ENCODE measurements at places on chromosomes 5 and 9. TPM values are rescaled to one million over a fixed set of nuclear protein-coding genes. Genes with fewer than 3 reads are reported as not detected.
A peak's percentile ranks its signal among the peaks of the same experiment; 100 is the strongest.

DNA sequence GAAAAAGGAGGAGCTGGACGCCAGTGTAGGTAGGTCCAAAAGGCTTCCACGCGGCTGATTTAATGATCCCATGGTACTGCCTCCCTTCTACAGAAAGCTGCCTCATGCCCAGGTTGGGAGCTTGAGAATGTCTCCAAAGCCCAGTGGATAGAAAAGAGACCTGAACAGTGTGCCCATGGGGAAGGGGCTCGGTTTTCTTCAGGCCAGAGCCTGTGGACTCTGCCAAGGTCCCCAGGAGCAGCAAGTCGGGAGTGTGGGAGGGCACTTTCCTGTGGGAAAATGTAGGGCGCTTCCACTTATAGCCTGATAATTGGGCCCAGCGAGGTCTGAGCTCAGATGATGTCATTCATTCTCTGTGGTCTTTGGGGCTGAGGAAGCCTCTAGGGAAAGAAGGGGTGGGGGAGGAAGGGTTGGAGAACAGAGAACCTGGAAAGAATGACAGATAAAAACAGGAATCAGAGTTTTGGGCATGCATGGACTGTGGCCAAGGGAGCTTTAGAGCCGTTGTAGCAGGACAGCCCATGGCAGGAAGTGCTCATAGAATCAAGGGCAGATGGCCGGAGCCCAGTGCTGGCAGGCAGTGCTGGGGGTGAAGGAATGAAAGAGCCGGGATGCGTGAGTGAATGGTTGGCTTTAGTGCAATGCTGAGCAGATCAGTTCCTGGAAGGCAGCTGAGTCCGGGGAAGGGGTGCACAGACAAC is 42.5 kb upstream of the SH3PXD2B start:
- DNase-seq, result no peak

DNA sequence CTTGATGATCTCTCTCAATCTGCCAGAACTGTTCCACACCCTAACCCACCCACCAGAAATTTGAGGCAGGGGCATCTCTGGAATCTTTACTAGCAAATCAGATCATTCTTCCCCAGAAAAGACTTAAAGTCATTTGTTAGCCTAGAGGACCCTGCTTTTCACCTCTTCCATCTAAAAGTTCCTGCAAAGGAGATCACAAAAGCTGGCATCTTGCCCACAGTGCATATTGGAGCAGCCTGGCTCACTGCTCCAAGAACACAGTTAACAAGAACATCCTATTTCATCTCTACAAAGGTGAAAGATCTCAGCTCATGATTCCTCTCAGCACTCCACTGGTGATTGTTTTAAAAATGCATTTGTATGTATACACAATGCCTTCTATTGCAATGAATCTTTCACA is 36.3 kb downstream of the GABRP start:
- no peak for DNase-seq

DNA sequence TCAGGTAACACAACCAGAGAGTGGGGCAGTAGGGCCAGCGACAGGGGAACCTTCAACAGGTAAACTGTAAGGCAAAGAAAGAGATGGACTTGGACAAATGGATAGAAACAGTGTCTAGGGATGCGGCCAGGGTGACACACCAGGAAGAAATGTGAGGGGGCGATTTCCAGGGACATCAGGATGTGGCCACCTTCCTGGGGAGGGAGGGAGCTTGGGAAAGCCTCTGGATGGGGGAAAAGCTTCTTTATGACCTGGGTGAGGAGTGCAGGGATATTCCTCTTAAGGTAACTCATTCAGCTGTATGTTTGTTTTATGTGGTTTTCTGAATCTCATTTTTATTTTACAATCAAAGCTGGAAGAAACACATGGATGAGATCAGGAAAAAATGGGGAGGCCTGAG is 11.9 kb upstream of the NXNL2 start:
- no peak for DNase-seq

The CD274 gene
- total RNA-seq, result 25.9 TPM

The CCNJL gene
- 16.6 TPM for total RNA-seq

The IL4 gene
- total RNA-seq, result not detected

DNA sequence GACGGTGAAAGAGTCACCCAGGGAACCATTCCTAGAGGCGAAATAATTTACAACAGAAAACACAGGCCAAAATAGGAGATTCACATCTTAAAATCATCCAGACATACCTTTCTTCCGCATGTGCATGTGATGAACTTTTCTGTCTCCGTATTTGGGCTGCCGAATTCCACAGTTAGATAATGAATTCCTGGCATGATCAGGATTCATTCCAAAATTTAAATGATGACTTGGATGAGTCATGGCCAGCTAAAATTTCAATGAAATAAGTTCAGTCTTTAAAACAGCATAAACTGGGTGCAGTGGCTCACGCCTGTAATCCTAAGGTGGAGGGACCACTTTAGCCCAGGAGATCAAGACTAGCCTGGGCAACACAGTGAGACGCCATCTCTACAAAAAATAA is 82.7 kb downstream of the DROSHA start:
- no peak for DNase-seq

- DNase-seq, result no peak
Observed at GRCh38 chr9:93378276-93378675, 73.2 kb upstream of the FAM120A start.

DNA sequence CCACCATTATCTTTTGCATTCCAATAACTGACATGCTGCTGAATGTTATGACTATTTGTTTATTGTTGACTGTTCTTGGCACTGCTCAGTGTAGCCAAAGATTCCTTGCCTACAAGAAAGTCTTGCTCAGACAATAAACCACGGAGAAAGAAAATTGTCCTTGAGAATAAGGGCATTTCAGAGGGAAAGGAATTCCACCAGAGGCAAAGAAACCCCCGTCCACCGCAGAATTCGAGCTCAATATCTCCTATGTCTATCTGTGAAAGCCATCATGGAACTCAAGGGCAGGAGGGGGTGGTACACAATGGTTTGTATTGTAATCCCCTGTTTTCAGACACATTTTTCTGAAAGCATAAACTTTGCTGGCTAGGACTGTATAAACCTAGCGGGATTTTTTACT is 70.3 kb upstream of the ADAMTS16 start:
- DNase-seq, result no peak

- DNase-seq, result no peak
Observed at GRCh38 chr5:1375871-1376810, 31.2 kb upstream of the CLPTM1L start.

GRCh38 chr9:129566563-129567266 is 54.2 kb downstream of the C9orf50 start:
- no peak for DNase-seq

DNA sequence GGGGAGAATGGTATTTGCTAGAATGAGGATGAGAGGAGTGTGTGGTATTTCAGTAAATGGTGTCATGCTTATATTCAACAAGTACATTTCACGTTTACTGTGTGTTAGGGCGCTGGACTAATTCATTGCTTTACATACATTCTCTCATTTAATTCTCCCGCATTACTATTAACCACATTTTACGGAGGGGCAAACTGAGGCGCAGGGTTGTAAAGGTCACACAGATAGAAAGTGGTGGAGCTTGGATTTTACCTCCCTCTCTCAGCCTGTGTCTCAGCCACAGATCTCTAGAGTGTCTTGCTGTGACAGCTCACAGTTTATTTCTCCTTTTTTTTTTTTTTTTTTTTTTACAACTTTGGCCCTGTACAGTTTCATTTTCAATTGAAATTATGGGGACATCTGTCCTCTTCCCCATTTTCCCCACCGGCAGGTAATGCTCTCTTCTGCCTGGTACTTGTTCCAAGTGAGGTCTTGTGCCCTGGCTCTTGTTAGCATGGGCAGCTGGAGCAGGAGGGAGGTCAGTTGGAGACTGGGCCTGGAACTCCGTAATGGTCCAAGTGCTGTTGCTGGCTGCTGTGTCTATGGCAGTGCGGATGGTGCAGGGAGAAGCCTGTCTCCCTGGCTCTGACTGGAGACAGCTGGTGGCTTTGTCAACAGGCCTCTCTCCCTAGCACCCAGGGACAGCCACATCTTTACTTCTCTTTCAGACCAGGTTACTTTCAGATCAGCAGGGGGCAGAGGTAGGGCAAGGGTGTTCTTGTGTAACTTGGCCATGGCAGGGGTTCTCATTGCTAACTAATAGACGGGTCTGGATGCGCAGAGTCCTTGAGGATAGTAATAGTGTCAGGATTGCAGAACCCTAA is 20.5 kb upstream of the NDST1 start:
- DNase-seq, result no peak

GRCh38 chr9:10612641-10613398 is at the start of gene PTPRD:
Gene PTPRD, minus strand, starts transcription at chr9:10613002.
- DNase-seq, result peak; percentile 83

The FOXD4L6 gene
- not detected for total RNA-seq
